Fibroblast of the aortic adventitia (primary cell): ENCODE measurements at places on chromosomes 2 and 18. TPM values are rescaled to one million over a fixed set of nuclear protein-coding genes. Genes with fewer than 3 reads are reported as not detected.

Gene RAB6D
- total RNA-seq: under 0.01 TPM in 1 of 2 replicates, not detected in the other

Gene FBXO41
- 0.18 and 1.6 TPM in 2 replicates for total RNA-seq

Gene MC5R
- not detected in 2 replicates for total RNA-seq

Gene LIMS4
- total RNA-seq: 4.7 and 6.1 TPM in 2 replicates

Gene NBEAL1
- 38.3 and 48.9 TPM in 2 replicates for total RNA-seq

Gene GAREM1
- total RNA-seq: 2.4 and 5.5 TPM in 2 replicates
